ENCODE measurements at places on chromosomes 7 and 10.
A peak's percentile ranks its signal among the peaks of the same experiment; 100 is the strongest.

- DNase-seq, result no peak
Measured at GRCh38 chr7:87091487-87092066, 32.1 kb upstream of the ELAPOR2 start.

DNA sequence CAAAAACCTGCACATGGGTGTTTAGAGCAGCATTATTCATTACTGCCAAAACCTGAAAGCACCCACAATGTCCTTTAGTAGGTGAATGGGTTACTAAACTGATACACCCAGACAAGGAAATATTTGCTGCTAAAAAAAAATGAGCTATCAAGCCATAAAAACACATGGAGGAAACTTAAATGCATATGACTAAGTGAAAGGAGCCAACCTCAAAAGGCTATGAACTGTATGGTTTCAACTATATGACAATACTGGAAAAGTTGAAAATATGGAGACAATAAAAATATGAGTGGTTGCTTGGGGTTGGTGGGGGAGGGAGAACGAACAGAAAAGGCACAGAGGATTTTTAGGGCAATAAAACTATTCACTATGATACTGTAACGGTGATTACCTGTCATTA, 291.0 kb downstream of the TNS3 start:
- DNase-seq, result no peak

DNA sequence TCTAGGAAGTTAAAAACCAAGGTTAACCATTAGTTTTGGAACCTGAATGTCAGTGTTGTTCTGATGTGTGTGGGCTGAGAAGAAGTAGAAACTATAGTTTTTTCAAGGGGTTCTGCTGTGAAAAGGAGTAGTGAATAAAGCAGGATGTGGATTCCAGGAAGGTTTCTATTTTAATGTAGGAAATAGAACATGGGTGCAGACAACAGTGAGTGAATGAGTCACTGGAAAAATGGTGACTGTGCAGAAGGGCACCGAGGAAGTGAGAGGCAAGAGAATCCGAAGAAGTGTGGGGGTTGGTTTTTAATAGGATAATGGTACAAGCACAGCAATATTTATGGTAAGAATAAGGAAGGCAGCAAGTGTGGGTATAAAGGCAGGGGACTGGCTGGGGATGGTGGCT, 120.4 kb downstream of the ARHGAP21 start:
- DNase-seq, result peak; percentile 39

GRCh38 chr7:105926131-105926530, 36.9 kb upstream of the CDHR3 start:
- DNase-seq, result no peak

GRCh38 chr7:142927085-142927745, 6.3 kb downstream of the TRPV5 start:
- no peak for DNase-seq

- DNase-seq, result no peak
Measured at GRCh38 chr7:4102231-4102841, 579.8 kb upstream of the FOXK1 start.

DNA sequence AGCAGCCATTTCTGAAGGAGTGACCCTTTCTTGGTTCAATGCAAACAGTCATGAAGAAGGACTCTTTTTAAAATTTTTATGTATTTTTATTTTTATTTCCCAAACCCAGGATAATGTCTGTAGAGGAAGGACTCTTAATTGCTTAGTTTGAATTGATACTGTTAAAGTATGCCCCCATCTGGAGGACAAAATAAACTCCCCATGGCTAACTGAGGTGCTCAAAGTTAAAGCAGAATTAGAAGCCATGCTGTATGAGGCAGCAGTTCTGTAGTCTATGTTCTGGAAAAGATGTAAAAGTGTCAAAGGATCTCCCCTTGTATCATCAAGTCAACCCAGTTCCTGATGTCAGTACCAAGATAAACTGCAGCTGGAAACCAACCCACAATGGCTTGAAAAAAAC, 617.9 kb upstream of the GRM3 start:
- DNase-seq, result no peak

GRCh38 chr10:78772986-78773530, 295.7 kb upstream of the ZMIZ1 start:
- DNase-seq, result no peak

DNA sequence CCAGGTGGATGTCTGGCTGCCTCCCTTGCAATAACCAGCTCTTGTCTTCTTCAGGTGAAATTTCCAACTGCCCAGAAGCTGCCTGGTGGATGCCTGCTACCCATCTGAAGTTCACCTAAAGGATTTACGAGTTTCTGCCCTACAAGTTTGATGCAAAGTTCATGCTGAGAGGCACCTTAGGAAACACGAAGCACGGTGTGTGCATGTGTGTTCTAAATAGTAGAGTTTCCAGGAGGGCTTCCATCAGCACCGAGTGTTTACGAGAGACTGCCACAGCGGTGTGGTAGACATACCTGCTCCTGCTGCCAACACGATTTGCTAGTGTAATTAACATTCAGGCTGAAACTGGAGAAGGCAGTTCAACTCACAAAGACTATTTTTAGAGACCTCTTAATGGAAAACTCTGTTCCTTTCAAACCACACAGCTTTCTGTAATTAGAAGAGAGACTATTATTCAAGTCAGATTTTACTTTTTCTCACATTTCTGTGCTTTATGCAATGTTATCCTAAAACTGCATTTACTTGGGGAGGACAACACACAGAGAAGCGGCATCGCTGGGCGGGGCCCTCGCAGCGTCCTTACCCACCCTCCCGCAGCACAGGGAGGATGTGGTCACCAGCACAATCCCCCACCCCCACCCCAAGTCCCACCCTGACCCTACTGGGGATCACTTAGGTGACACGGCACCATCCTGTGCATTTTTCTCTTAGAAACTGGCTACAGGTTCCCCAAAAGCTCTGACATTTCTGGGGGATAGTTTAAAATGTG, 15.5 kb upstream of the CPXM2 start:
- DNase-seq, result no peak

GRCh38 chr7:149706398-149706797, 67.0 kb downstream of the ZNF467 start:
- no peak for DNase-seq

- peak; percentile 78 for DNase-seq
Measured at GRCh38 chr7:114819616-114820362, 102.1 kb upstream of the MDFIC start.

- DNase-seq, result no peak
Measured at GRCh38 chr7:47322731-47323130, 259.2 kb downstream of the TNS3 start.

GRCh38 chr10:132784866-132785722, 853 bp downstream of the NKX6-2 start:
- no peak for DNase-seq

DNA sequence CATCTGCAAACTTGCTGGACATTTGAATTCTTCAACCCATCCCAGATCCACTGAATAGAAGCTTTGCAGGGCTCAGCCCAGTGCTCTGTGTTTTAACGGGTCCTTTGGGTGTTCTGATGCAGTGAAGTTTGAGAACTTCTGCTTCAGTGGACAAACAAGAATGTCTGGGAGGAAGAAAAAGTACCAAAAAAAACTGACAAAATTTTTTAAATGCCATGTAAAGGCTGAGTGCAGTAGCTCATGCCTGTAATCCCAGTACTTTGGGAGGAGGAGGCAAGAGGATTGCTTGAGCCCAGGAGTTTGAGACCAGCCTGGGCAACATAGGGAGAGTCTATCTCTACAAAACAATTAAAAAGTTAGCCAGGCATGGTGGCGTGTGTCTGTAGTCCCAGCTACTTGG, 51.8 kb upstream of the FRMD4A start:
- no peak for DNase-seq

DNA sequence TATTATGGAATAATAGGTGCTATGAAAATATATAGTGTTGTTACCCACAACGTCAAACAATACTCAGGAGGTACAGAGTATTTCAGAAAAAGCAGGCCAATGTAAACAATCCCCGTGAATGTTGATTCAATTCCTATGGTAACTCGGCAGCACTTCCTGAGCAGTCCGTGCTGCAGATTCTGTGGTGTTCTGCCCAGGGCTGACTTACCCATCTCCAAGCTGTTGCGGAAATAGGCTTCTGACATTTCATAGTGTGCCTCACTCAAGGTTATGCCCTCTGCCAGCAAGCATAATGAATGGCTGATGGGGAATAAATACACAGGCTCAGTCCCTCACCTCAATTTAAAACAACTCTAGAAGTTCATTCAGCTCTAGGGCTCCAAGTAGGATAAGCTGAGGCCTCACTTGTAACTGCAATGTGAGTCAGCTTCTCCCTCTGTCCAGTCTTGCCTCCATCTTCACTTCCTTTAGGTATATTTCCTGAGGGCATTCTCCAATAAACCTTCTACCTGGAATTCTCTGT, 177.6 kb downstream of the GNAI1 start:
- no peak for DNase-seq

- DNase-seq, result peak; percentile 9
Measured at GRCh38 chr7:67809586-67809985, 813.0 kb downstream of the TYW1 start.

DNA sequence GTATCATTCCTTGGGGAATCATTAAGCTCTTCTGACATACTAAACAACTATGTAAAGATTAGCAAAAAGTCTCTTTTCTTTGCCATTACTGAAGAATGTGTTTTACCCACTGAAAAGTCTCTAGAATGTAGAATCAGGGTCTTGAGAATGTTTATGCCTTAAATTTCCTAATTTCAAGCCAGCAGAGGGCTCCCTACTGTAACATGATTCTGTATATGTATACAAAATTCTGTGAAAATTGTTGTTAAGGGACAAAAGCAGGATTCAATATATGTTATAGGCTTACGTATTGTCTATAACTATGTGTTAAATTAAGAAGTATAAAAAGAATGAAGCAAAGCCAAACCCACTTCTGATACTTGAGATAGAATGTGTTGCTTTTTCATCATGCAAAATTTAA, 296.9 kb upstream of the DGKB start:
- DNase-seq, result peak; percentile 6

GRCh38 chr7:90910136-90910535, 314.0 kb downstream of the CDK14 start:
- no peak for DNase-seq

- DNase-seq, result no peak
Measured at GRCh38 chr7:112070674-112071256, 135.4 kb downstream of the DOCK4 start.

DNA sequence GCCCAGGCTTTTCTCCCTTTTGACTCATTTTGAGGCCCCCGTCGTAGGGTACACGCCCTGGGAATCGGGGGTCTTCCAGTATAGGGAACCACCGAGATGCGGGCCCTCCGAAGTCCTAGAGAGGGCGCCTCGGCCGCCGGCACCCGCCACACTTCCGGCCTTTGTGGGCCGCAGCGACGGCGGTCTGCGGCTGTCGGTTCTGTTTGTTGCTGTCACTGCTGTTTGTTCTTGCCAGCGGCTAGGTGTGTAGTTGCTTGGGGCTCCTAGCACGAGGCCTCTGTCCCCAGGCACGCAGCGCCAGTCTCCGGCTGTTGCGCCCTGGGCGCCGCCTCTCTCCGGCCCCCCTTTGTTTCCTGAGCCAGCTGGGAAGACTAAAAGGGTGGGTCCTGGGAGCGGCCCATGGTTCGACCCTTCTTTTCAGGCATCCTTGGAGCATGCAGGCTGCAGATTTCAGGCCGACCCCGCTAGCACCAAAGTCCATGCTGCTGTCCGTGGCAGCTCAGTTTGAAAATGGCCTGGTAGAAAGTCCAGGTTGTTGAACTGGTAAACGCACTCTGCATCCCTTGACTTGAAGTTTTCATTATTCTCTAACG, 17.8 kb upstream of the ZKSCAN1 start:
- DNase-seq, result no peak

DNA sequence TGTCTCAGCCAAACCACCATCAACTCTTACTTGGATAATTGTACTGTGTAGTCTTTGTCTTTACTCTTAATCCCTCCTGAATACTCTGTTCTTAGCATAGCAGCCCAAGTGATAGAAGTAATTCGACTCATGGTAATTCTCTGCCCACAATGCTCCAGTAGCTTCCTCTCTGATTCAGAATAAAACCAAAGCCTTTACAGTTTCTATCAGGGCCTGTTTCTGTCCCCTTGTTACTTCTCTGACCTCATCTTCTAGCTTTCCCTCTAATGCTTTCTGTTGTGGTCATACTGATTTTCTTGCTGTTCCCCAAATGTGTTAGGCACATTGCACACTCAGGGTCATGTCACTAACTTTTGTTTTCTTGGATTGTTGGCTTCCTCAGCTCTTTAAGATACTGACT, 8.0 kb downstream of the ZNF518A start:
- no peak for DNase-seq

GRCh38 chr10:108250936-108251620, 1086.6 kb upstream of the SORCS1 start:
- DNase-seq, result no peak

DNA sequence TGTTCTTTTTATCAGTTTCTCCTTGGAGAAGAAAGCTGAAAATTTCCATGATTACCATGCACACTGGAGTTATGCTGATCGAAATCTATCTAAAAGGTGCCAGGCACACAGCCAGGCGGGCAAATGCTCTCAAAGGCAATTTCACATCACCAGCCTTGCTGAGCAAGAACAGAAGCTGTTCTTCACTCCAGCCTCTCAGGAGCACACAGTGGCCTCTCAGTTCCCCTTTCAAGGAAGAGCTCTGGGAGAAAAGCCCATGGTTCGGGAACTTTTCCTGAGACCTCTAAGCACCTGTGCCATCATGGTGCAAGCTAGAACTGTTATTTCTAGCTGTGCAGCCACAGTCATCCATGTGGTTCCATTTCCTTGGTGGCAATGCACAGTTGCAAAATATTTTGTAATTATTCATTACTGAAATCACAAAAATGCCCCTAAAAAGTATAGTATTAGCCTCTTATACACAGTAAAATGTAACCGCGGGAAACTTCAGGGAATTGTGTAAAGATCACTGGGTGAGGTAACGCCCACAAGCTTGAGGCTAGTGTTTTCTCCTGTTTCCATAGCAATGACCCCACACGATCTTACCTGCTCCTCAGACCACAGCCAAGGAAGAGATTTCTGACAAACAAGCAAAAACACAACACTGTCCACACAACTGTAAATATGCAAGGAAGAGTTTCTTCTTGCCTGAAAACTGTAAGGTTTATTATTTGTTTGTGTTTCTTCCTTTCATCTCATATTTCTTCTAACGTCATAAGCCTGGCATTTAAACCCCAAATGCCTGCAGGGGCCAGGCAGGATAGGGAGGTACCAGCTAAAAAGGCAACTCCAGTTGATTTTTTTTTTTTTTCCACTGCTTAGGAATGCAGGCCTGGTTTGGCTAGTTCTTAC, 121.2 kb downstream of the FAM107B start:
- no peak for DNase-seq

DNA sequence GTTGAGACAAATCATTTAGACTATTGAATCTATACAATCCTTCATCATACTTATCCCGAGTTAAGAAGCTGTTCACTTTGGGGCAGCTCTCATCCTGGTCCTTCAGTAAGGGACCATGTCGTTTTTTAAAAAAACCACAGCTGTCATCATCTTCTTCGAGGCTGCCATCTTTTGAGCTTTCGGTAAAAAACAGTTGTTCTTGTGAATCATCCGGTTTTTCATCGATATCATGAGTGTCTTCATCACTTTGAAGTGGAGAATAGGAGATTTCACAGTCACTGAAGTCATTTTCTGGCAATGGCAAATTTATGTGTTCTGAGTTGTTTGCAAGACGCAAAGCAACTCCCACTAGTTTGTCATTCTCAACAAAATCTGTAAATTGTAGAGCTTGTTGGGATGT, 3.9 kb downstream of the DCLRE1A start:
- no peak for DNase-seq

GRCh38 chr7:2604608-2605174, 27.1 kb upstream of the TTYH3 start:
- no peak for DNase-seq

GRCh38 chr7:85483177-85483576, 296.3 kb upstream of the SEMA3D start:
- no peak for DNase-seq

GRCh38 chr7:90839316-90839715, 243.2 kb downstream of the CDK14 start:
- no peak for DNase-seq
